ENCODE measurements at places on chromosomes 12 and 14. TPM values are rescaled to one million over a fixed set of nuclear protein-coding genes. Genes with fewer than 3 reads are reported as not detected.

Gene OXA1L
- 45.7 TPM for total RNA-seq

DNA sequence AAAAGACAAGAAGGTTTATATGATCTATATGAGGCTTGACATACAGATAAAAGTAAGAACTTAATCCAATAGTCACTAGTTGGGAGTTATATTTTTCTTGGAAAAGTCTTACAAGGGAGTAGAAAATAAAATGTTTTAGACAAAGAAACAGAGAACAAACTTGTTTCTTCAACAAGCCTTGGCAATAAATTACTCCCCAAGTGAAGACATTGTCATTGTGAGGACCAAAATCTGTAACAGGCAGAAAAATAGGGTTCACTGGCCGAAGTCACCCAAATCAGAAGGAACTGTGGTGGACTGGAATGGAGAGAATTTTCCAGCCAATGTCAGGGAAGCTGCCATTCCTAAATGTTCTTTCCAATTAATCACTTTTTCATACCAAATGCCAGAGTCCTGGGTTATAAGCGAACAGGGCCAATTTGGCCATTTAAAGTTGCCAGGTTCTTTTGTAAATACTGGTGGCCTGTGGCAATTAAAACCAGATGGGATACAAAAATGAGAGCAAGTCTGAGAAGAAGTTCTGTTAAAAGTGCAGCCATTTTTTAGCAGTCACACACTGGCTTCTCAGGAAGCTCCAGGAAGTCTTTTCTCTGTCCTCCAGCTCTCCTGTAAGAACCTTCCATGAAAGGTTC, 117.3 kb upstream of the OVCH1 start:
- peak; percentile 39 for DNase-seq

GRCh38 chr14:60845523-60845922, 111.0 kb downstream of the MNAT1 start:
- no peak for DNase-seq

Gene CLEC4C
- total RNA-seq = not detected

GRCh38 chr14:52769887-52770286, 21.5 kb downstream of the GNPNAT1 start:
- DNase-seq = no peak

- peak; percentile 72 for DNase-seq
These were observed 2.4 kb upstream of the CLEC1B start for GRCh38 chr12:10001171-10001776.

DNA sequence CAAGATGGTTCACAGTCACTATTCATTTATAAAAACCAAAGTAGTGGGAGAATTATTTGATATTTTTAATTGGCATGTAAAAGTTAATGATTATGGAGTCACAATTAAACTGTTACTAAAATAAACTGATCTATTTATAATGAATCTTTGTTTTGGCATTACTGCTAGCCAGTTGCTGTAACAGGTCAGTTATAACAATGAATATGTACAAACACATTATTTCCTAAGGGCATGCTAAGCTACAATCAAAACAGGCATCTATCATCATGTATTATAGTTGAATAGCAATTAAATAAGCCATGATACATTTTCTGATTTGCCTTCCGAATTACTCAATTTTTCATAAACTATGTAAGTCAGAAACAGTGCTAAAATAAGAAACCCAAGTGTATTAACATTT, 518.3 kb downstream of the SLC16A7 start:
- no peak for DNase-seq

GRCh38 chr12:86663173-86663572, 407.0 kb upstream of the MGAT4C start:
- no peak for DNase-seq

Gene SIRT4
- total RNA-seq = 1.6 TPM

DNA sequence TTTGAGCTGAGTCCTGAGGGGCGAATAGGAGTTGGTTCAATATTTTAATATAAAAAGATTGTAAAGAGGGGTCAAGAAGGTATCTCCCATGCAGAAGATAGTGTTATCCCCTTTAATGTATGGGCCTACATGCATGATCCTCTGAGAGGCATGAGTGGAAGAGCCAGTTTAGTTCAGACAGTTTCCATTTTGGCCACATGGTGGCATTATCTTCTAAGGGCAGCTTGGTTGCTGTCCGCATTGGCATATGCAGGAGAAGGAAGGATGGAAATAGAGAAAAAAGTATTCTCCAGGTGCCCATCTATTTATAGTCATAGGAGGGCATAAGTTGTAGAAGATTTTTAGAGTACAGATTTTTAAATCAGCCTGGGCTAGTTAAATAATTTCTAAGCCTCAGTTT, 5.4 kb downstream of the SAMD4A start:
- peak; percentile 44 for DNase-seq

DNA sequence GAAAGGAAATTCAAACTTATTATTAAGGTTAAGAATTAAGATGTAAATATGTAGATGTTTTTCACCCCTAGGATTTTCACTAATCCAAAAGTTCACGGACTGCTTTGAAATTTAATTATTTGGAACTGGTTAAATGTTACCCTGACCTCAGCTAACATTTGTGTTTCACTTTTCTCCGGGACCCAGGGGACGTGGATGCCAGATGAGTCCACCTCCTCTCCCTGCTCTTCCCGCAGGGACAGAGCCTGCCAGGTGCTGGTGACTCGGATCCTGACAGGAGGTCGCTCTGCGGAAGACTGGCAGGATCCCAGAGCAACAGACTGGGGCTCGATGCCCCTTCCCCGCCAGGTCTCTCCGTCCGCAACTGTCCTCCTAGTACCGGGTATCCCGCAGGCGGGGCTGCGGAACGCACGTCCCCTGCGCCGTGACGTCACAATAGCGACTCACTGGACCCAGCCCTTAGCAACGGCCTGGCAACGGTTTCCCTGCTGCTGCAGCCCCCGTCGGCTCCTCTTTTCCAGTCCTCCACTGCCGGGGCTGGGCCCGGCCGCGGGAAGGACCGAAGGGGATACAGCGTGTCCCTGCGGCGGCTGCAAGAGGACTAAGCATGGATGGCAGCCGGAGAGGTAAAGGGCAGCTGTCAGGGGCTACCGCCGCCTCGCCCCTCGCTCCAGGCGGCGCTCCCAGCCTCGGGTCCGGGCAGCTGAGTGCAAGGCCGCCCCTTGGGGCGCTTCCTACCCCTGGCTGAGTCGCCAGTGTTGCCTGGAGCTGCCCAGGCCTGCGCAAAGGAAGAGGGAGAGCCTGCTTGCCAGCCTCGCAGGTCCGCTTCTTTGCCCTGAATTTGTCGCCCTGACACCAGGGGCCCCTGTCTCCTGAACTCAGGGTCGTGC, at the start of gene SPATA7:
Gene SPATA7 (plus strand): TSS at position 446 of the 890 bp plus-strand sequence. CDS start 162 bp downstream, at position 608.
- DNase-seq = peak; percentile 91

DNA sequence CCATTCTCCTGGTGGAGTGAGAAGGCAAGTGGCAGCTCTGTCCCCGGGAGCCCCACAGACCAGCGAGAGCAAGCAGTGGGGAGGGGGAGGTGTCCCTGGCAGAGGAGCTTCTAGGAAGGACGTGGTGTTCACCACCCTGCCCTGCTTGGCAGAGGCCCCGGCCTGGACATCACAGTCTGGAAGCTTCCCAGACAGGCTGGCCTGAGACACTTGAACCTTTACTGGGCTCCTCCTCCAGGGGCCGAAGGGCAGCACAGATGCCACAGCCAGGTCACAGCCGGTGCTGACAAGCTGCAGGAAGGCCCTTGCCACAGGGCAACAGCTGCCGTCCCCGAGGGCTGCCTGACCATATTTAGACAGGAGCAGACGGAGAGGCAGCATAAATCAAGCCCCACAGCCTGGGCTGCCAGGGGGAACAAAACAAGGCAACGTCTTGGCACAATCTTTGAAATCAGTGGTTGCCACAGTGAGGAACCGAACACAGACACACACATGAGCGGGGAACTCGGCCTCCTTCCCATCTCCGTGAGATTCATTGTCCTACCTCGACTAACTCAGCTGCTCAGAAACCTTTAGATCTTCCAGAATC, 28.5 kb downstream of the PRIMA1 start:
- DNase-seq = no peak

Gene GPX2
- total RNA-seq = not detected

Gene TRPV4
- total RNA-seq = 0.43 TPM

GRCh38 chr12:93832131-93832530, 155.0 kb downstream of the CRADD start:
- DNase-seq = no peak

DNA sequence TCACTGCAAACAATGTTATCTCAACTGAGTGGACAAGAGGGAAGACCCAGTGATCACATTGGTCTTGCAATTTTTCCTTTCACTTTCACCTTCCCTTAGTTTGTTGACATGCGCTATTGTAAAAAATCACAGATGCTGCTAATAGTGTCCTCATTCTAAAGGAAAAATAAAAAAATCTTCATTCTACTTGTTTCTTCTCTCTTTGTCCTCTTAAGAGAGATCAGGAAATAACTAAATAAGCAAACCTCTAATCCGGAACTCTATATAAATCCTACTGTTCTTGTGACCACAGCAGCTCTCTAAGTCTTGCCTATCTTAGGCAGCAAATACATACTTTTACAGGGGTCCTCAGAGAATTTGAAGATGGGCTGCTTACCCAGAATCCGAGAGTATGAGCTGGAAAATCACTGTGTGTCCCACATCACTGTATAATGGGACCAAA, 257.7 kb downstream of the NAV3 start:
- peak; percentile 62 for DNase-seq

DNA sequence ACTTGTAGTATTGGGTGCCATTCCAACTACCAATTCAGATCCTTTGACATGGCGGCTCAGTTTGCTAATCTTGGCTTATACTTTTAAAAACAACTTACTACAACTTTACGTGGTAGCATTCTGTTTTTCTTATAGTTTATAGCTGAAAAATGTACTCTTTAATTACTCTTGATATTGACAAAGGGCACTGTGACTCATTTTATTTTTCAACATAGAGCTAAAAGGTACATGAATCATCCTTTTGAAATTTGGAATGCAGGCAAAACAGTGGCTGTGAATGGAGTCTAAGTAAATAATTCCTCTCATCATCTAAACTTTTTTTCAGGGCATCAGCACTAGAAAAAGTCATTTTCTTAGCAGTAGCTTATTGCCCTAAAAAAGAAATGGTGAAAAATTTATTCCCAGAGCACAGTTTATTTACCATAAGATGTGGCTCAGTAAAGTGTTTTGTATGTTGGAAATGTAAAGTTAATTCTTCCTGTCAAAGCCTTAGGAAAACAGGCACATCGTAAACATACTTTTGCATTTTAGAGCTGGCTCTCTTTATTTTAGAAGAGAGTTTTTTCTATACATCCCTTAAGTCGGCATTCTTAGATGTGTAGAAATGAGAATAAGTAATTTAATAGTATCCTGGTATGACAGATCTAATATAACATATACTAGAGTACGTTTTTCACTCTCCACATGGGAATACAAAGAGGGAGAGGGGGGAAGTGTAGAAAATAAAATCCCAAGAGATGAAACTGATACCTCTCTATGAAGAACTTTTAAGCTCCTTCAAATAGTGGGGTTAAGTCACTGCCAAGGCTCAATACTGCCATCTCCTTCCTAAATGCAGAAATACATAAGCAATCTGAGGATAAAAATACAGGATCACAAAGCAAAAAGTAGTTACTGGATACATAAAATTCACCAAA, 55.2 kb downstream of the SLC25A21 start:
- peak; percentile 61 for DNase-seq

GRCh38 chr12:45586486-45586885, 143.0 kb upstream of the ARID2 start:
- DNase-seq = no peak

All from fibroblast of villous mesenchyme (primary cell).